GM23338 (cell line): ENCODE measurements at places on chromosomes 7 and 10.

GRCh38 chr7:102426268-102427018 lies 6.9 kb upstream of the ORAI2 start:
- no peak for DNase-seq

- no peak for DNase-seq
Measured at GRCh38 chr7:80139236-80139635, 4.6 kb downstream of the GNAI1 start.

DNA sequence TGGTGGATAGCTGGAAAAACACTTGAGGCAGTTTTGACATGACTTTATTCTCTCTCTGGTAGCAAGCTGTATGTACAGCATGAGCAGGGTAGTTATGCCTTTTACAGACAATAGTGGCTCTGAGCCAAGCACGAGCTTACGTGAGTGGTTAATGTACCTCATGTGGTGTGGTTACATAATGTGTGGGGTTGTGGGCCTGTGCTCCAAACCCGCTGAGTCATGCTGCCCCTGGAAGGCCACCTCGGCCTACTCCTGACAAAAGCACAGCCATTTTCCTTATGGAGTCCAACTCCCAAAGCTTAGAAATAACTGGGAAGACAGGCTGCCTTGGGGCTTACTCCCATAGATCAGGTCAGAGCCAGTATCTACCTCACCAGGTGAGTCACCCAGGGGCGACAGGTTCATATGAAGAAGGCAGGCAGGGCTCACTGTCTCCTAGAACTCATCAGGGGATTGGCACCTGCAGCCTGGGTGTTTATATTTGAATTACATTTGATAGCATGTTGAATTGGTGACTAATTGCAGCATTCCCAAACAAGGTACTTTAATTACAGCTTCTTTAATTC lies 404.5 kb downstream of the ADRA2A start:
- no peak for DNase-seq

DNA sequence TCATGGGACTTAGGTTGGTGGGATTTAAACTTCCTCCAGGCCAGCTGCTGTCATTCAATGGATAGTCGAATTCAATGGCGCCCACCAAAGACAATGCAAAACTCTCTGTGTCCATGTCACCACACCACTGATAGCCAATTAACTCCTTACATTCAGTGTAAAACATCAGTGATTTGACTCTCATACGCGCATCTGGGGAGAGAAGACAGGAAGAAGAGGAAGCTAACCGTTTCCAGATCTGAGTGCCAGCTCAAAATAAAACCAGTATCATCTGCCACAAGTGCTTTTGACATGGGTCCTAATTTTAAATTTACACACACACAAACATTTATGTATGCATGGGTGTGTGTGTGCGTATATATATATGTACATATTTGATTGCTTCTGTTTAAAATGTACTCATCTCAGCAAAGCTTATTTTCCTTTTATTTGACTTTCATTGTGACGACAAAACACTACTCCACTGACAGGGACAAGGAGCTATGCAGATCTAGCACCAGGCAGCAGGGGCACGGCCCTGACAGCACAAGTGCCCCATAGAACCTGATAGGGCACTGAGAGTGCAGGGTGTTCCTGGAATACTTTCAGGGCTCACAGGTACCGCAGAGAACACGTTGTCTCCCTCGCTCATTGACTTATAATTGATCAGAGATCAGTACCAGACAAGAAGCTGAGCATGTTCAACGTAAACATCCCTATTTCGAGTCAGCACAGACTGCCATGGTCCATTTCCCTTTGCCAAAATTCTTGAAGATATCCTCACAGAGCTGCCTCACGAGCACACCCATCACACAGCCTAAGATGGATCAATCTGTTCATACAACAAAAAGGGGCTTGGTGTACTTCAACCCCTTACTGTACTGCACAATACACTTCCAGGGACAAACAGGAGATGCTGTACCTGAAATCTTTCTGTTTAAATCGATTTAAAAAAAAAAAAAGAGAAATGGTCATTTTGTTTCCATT lies 176.1 kb downstream of the COBL start:
- DNase-seq: no peak

DNA sequence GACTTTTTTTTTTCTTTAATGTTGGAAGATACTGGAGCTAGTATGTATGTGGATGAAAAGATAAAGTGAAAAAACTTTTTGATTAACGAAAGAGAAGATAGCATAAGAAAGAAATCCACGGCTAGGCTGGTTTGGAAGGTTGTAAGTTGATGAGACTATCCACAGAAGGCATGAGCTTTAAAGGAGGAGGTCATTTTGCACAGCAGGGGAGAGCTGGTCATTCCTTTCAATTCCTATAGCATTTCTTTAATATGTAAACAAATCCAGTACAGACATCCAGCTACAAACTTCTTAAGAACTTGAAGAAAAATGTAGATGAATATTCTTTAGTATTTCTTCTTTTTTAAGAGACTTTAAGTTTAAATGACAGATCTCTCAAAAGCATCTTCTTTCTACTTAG lies 281.3 kb downstream of the CACNA2D1 start:
- DNase-seq: peak; percentile 19

DNA sequence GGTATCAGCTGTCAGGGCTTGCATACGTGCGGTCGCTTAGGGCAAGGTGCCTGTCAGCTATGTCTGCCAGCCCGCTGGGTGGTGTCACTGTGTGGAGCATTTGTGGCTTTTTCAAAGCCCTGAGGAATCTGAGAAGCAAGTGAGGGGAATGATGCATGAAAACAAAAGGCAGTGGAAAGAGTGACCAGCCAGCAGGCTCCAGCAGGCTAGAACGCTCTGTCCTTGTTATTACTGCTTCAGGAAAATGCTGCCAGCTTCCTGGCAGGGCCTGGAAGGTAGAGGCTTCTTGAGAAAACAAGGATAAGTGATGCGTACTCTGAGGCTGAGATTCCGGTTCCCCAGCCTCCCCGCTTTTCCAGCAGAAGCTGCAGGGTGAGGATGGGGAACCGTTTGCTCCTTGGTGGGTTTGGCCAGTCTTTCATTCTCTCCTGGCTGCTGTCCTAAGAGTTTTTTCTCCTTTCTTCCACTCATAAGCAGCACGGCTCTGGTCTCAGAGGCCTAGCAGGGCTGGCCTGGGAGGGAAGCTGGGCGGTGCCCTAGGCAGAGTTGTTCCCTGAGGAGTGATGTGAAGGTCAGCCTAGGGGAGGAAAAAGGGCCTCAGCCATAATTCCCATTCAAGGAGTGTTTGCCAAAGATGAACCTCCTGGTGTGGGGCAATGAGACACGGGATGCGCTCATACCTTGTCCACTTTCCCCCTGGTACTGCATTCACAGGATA lies 42.8 kb upstream of the MKLN1 start:
- no peak for DNase-seq

DNA sequence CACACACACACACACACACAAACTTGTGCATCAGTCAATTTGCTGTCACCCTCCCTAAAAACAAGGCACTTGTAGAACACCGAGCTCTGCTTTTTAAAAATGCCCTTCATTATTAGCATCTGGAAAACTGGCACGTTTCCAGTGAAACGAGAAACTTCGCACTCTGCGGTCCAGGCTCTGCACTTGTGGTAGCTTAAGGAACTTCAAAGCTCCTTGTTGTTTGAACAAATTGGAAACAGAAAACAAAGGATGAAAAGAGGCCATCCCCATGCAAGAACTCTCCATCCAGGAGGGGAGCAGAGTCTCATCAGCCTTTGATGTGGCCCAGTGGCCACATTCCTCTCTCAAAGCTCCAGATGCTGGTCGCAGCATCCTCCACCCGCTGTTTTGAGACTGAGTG lies 105.1 kb downstream of the C10orf90 start:
- DNase-seq: no peak

DNA sequence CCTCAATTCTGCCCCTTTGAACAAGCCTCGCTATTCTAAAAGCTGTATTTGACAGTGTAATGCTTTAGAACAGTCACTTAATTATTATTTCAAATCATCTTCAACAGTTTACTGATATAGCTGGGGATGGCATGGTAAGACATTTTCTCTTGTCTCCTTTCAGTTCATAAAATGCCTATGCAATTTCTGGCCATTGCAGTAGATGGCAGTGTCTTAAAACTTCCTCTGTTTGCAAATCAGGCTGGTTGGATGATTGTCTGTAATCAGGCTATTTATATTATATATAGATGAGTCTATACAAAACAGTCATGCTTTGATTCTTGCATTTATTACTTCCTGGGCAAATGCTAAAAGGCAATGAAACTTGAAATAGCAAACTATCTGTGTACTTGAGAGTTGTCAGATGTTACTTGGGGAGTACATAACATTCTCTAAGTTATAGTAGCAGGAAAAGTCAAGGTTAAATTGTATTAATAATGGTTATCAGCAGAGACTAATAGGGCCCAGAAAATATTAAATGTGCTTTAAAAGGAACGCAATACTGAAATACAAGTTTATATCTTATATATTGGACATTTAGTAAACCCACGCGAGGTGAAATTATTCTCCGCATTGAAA lies 55.5 kb upstream of the LHFPL3 start:
- DNase-seq: peak; percentile 56

- DNase-seq: no peak
Measured at GRCh38 chr7:75819711-75820110, 6.1 kb upstream of the CCL24 start.

GRCh38 chr7:129514683-129515082 lies 12.4 kb downstream of the SMKR1 start:
- DNase-seq: peak; percentile 49

DNA sequence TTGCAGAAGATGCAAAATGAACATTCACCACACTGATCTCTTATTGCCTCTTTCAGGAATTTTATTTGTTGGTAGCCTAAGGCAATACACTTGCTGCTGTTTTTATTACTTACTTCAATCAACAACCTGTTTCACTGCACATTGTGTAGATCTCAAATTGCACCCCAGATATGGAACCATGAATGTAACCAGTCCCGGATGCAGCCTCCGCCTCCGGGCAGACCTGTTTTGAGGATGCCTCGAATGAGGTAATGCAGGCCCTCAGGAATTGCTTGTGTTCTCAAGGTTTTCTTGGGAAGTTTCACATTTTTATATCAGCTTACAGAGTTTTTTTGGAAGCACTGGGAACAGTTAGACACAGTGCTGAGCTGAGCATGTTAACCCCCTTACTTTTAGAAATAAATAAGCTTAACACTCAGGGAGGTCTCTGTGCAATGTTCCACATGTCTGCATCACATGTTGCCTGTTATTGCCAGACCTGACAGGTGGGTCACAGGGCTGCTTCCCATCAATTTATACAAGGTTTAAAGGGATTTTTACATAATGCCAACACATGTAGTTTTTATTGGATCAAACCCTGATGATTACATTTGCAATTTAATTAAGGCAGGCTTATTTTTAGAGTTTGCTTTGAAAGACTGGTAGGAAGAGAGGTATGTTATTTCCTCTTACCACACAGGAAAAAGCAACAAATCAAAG lies 193.1 kb upstream of the POM121L12 start:
- DNase-seq: no peak
